HCT116 (cell line): ENCODE measurements at places on chromosomes 7 and 10. TPM values are rescaled to one million over a fixed set of nuclear protein-coding genes. Genes with fewer than 3 reads are reported as not detected.

The TES gene
- 129 TPM for total RNA-seq

The PON1 gene
- total RNA-seq: 0.20 TPM

The ANXA8 gene
- 0.25 TPM for total RNA-seq

GRCh38 chr10:127989481-127990012 lies 82.6 kb downstream of the PTPRE start:
- H3K4me1 ChIP-seq: peaks cover 36% of the 10 kb centered on the region
- no peaks in the 10 kb centered on the region for H3K36me3 ChIP-seq
- no peak for DNase-seq
- no peak overlapping the region for H3K27ac ChIP-seq
- H3K27me3 ChIP-seq: no peaks in the 10 kb centered on the region

- no peaks in the 10 kb centered on the region for H3K27me3 ChIP-seq
- H3K36me3 ChIP-seq: no peaks in the 10 kb centered on the region
- no peak for DNase-seq
Observed at GRCh38 chr10:66942407-66942806, 16.6 kb downstream of the LRRTM3 start.

DNA sequence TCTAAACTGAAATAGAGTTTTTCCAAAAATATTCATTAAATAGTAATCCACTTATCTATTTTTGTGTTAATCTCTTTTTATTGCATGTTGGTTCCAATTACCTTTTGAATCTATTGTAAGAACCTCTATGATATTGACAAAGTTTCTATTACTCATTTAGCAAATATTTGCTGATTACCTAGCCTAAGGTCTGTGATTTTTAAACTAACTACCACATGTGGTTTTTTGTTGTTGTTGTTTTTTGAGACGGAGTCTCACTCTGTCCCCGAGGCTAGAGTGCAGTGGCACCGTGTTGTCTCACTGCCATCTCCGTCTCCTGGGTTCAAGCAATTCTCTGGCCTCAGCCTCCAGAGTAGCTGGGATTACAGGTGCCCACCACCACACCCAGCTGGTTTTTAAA lies 2.0 kb upstream of the ASB13 start:
- no peak overlapping the region for H3K4me3 ChIP-seq
- H3K27me3 ChIP-seq: no peaks in the 10 kb centered on the region
- no peak overlapping the region for H3K27ac ChIP-seq
- peaks cover 22% of the 10 kb centered on the region for H3K4me1 ChIP-seq

DNA sequence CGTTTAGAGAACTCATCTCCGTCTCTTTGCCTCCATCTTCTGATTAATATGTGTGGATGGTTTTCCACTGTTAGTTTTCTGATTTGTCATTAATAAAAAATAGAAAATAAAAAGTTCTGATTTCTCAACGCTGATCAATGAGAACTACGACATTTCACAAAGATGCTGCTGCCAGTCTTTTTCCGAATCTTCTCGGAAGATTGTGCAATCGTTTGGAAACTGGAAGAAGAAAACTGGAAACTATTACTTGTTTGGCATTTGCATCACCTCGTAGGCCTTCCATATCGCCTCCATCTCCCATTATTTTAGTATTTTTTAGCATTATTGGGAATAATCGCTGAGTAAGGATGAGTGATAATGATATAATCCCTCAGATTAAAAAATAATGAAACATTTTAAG lies 123.2 kb upstream of the KLF6 start:
- H3K27me3 ChIP-seq: no peaks in the 10 kb centered on the region
- H3K36me3 ChIP-seq: no peaks in the 10 kb centered on the region
- DNase-seq: no peak
- H3K4me3 ChIP-seq: no peak overlapping the region
- no peak overlapping the region for H3K27ac ChIP-seq
